ENCODE measurements at places on chromosomes 6 and 20.

- DNase-seq, result no peak
Measured at GRCh38 chr6:132993738-132994137, 179.4 kb downstream of the RPS12 start.

- DNase-seq, result no peak
Measured at GRCh38 chr20:39541136-39541803, 579.1 kb downstream of the DHX35 start.

- no peak for DNase-seq
Measured at GRCh38 chr6:118808793-118809638, 84.9 kb upstream of the ASF1A start.

DNA sequence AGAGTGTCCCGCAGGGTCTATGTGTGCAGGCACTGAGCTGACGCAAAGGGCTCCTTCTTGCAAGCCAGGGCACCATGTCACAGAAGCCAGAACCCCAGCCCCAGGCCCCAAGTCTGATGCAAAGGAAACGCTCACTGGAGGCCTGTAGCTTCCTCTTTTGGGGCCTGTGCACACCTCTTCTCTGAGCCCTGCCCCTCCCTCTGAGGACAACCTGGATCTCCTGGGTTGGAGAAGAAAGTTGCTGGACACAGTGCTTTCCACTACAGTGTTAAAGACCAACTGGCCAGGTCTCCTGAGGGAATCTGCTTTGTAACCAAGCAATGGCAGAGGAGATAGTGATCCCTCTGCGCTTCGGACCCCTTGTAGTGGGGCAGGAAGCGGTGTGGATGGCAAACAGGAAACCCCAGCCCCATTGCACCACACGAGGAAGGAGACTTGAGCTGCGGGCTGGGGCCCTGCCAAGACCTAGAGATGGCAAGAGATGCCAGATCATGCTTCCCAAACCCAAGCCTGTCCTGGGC is 90.0 kb downstream of the PRND start:
- DNase-seq, result no peak

- no peak for DNase-seq
Measured at GRCh38 chr6:163954088-163954775, 539.7 kb downstream of the QKI start.

GRCh38 chr6:163994566-163994965 is 580.0 kb downstream of the QKI start:
- DNase-seq, result no peak

GRCh38 chr20:23120261-23120660 is 34.1 kb upstream of the CD93 start:
- no peak for DNase-seq

GRCh38 chr6:49606721-49607390 is 29.8 kb downstream of the RHAG start:
- no peak for DNase-seq

GRCh38 chr20:51634257-51634656 is 91.7 kb upstream of the NFATC2 start:
- no peak for DNase-seq

DNA sequence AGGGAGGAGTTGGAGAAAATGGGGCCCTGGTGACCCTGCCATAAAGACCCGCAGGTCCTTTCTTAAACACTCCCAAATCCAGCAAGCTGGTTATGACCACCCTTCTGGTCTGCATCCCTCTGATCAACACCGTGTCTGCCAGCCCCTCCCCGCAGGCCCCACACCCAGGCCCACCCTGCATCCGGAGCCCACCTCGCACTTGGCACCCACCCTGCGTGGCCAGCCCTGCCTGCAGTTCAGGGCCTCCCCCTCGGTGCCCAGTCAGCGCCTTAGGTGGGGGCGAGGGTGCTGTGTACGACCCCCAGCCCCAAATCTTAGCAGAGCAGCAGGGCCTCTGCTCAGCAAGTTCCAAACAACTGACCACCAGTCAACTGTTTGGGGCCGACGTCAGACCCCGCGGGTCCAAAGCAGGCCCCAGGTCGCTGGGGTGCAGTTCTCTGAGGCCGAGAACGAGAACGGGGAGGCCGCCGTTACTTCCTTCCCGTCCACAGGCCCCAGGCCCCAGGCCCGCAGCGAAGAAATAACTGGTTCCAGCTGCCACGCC is 1.2 kb downstream of the ACSS1 start:
- no peak for DNase-seq

- no peak for DNase-seq
Measured at GRCh38 chr20:18223409-18223808, 64.9 kb upstream of the ZNF133 start.

- no peak for DNase-seq
Measured at GRCh38 chr6:119132261-119132981, 54.0 kb upstream of the FAM184A start.

DNA sequence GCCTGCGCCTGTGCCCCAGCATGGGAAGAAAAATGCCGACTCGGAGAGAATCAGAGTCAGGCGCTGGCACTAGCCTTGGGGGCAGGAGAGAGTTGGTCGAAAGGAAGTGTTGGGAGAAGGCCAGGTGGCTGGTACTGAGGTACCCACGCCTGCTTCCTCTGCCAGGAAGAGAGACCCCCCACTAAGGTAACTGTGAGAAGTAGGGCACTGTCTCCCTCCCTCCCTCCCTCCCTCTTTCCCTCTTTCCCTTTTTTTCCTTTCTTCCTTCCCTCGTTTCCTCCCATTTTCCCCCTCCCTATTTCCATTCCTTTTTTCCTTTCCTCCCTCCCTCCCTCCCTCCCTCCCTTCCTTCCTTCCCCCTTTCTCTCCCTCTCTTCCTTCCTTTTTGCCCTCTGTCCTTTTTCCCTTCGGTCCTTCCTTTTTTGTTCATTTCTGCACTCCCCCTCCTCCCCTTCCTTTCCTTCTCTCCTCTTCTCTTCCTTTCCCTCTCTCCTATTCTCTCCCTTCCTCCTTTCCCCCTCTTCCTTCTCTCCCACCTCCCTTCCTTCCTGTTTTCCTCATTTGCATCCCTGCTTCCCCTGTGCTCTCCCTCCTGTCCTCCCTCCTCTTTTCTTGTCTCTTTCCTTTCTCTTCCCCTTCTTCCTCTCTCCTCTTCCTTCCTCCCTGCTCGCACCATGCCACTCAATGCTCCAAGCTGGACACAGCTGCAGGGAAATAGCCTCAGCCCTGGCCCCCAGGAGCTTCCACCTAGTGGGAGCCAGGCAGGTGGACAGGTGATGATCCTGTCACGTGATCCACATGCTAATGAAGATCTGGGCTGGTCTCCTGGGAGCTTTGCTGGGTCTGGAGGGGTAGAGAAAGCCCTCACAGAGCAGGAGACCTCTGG is 148.0 kb downstream of the DHX35 start:
- no peak for DNase-seq

- no peak for DNase-seq
Measured at GRCh38 chr6:162373192-162373591, 354.4 kb downstream of the PRKN start.

DNA sequence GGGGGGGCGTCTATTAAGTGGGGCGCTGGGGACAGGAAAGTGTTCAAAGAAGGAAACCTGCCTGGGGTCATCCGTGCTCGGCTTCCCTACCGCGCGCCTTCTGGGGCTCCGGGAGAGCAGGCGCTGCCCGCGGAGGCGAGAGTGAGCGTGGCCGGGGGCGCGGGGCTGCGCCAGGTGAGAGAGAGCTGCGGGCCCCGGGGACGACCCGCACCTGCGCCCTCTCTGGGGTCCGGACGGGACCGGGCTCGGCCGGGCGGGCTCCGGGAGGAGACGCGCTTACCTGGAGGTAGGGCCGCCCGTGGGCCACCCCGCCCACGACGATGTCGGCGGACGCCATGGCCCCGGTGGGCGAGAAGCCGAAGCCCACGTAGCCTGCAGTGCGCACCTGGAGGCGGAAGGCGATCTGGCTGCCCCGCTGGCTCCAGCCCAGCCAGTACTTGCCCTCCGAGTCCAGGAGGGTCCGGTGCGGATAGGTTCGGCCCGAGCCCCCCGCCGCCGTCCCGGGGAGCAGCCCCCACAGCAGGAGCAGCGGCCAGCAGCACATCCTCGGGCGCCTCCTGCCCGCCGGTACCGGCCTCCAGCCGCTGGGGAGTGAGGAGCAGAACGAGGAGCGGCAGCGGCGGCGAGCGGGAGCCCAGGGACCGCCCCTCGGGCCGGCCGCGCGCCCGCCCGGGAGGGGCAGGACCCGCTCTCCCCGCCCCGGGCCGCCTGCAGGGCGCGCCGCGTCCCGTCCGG is at the start of gene MOXD1:
MOXD1 (minus strand) TSS at position 593 of the 735 bp plus-strand sequence; CDS start at position 544, 49 bp downstream.
- DNase-seq, result no peak

DNA sequence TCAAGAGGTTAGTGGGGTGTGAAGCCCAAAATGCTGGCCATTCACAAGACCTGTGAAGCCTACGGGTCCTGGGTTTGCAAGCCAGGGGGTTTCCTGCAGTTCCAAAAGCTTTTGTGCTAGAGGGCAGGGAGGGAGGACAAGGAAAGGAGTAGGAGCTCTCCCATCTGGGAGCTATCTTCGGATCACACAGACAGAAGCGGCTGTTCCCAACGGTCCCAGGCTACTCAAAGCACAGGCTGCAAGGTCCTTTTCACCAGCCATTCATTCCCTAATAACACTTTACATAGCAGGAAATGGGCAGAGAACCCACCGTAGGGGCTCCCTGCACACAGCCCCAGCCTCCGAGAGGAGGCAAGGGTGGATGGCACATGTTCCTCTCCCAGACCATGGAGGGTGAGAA is 296.9 kb downstream of the FOXC1 start:
- no peak for DNase-seq

- DNase-seq, result no peak
Measured at GRCh38 chr6:136103763-136104311, 146.3 kb downstream of the MTFR2 start.

GRCh38 chr6:167013067-167013466 is 13.9 kb downstream of the CEP43 start:
- no peak for DNase-seq

DNA sequence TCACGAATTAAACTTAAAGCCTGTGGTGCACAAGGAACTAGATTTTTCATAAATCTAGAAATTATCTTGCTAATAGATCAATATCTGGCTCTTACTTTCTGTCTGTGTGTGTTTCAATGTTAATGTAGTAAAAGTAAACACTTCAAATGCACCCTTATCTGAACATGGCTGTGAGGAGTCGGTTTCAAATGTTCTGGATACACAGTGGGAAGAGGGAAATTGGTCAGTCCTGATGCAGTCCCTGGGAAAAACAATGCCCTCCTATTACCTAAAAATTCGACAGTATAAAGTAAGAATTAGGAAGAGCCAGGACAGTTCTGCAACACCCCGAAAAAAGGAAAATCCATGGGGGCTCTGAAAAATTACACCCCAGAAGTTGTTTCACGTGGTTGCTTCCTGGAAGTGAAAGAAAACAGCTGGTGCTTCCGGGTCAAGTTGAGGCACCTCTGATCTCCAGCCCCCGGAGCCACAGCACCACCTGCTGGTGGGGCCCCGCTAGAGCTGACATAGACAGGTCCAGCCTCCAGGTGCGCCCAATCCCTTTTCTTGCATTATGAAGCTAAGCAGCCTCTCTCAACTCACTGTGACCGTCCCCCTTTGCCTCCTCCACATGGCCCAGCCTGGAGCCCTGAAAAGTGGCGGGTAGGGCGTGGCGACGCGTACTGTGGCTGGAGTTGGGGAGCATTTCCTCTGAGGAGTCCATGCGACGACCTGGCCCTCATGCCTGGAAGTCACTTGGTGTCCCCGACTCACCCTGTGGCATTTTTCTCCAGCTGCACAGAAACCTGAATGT is 8.3 kb downstream of the SEMG2 start:
- DNase-seq, result no peak

GRCh38 chr6:130625825-130626527 is 201.2 kb upstream of the SMLR1 start:
- no peak for DNase-seq

GRCh38 chr20:17345321-17345720 is 118.5 kb downstream of the PCSK2 start:
- no peak for DNase-seq

DNA sequence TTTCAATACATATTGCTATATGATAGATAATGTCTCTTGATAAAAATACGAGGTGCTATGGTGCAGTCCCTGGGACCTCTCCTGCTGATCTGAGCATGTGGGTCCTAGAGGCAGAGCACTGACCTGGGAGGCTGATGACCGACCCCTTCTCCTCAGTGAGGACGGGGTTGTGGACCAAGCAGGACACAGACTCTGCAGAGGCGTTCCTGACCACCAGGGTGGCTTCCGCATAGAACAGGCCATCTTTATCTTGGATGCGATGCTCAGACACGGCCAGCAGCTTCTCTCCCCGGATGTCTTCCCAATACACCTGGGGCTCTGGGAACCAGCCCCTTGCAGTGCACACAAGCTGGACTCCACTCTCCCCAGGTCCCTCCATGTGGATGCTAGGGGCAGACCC is 4.2 kb downstream of the BTNL2 start:
- no peak for DNase-seq

GRCh38 chr6:10513544-10513943 is 7.6 kb upstream of the GCNT2 start:
- no peak for DNase-seq

DNA sequence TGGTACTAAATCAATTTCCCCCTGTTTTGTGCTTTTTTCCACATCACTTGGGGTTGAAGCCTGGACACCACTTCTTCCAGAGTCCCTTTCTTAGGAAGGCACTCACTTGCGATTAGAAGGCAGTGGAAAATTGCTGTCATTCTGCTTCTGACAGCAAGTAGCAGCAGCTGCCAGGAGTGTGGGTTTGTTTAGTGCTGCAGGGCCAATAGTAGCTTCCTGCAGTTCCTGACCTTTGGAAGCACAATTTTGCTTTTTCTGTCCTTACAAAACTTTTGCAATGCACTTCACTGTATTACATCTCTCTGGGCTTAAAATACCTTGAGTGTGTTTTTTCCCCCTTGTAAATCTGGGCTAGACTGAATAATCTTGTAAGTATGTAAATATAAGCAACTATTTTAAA is 12.5 kb upstream of the HLA-DRA start:
- DNase-seq, result no peak
